ENCODE measurements at places on chromosomes 11 and 22.

GRCh38 chr11:76767659-76768058, 15.5 kb upstream of the TSKU start:
- H3K27me3 ChIP-seq, result no peaks in the 10 kb centered on the region
- H3K4me1 ChIP-seq, result peaks cover 100% of the 10 kb centered on the region
- H3K4me3 ChIP-seq, result peak overlapping the region; percentile 15

DNA sequence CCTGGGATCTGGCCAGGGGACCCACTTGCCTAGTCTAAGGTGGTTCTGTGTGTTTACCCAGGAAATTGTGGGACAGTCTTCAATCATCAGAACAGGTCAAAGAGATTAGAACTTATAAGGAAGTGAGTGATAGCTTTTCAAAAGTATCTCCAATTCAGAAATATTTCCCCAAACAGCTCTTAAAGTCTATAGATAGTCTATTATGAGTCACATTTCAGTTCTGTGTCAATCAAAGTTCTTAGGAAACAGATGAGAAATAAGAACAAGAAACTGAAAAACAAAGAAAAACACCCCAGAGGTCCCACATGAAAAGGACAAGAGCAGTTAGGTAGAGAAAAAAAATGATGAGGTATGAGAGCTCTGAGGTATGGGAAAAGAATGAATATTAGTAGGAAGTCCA, 381.4 kb upstream of the MPPED2 start:
- H3K27me3 ChIP-seq, result no peaks in the 10 kb centered on the region
- no peak overlapping the region for H3K4me3 ChIP-seq
- DNase-seq, result no peak
- H3K36me3 ChIP-seq, result no peaks in the 10 kb centered on the region
- no peaks in the 10 kb centered on the region for H3K4me1 ChIP-seq

GRCh38 chr11:134560066-134560465, 148.0 kb upstream of the B3GAT1 start:
- H3K27me3 ChIP-seq, result no peaks in the 10 kb centered on the region
- no peaks in the 10 kb centered on the region for H3K36me3 ChIP-seq
- DNase-seq, result no peak
- H3K27ac ChIP-seq, result no peak overlapping the region

DNA sequence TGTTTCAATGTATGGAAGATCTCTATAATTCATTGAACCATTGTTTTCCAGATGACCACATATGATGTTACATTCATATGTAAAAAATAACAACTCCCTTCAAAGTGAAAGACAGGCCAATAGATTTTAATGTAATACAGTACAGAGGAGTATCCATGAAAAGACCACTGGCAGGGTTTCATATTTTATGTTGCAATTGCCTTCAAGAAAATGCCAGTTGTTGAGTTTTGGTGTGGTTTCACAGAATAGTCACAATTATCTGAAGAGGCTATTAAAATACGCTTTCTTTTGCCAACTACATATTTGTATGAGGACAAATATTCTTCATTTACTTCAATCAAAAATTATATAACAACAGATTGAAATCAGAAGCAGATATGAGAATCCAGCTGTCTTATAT, 14.3 kb downstream of the AMOTL1 start:
- no peaks in the 10 kb centered on the region for H3K36me3 ChIP-seq
- H3K27ac ChIP-seq, result no peak overlapping the region
- peaks cover 51% of the 10 kb centered on the region for H3K4me1 ChIP-seq
- H3K27me3 ChIP-seq, result no peaks in the 10 kb centered on the region
- no peak for DNase-seq

DNA sequence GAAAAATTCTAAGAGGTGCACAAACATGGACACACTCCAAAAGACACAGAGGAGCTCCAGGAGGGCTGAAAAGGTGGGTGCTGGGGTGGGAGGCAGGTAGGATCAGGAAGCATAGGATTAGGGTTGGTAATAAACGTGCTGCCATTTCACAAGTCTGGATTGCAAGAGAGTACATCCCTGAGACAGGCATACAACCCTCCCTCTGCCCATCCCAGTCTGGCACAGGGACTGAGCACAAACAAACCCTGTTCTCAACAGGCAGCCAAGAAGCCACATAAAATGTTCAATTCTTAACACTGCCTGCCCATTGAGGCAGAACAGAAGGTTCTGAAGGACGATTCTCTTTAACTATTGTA, 18.5 kb downstream of the SLC35F2 start:
- H3K4me1 ChIP-seq, result peaks cover 9% of the 10 kb centered on the region
- H3K27ac ChIP-seq, result peak overlapping the region; percentile 91
- H3K36me3 ChIP-seq, result no peaks in the 10 kb centered on the region
- H3K27me3 ChIP-seq, result no peaks in the 10 kb centered on the region
- H3K4me3 ChIP-seq, result peak overlapping the region; percentile 6

DNA sequence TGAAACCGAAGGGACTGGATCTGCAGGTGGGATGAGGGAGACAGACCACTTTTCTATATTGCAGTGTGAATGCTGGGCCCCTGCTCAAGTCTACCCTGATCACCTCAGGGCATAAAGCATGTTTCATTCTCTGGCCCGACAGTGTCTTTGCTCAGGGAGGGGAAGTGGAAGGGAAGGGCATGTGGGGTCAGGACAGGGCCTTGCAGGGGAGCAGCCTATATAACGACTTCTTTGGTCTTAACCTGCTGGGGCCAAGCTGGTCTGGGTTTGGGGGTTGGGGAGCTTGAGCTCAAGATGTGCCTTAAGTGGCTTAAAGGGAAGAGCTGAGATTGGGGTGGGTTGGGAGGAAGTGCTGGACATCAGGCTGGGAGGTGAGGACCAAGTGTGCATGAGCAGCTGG, 86.4 kb downstream of the GDPD4 start:
- no peaks in the 10 kb centered on the region for H3K27me3 ChIP-seq
- H3K4me1 ChIP-seq, result no peaks in the 10 kb centered on the region
- DNase-seq, result no peak
- H3K4me3 ChIP-seq, result no peak overlapping the region
- H3K36me3 ChIP-seq, result no peaks in the 10 kb centered on the region

DNA sequence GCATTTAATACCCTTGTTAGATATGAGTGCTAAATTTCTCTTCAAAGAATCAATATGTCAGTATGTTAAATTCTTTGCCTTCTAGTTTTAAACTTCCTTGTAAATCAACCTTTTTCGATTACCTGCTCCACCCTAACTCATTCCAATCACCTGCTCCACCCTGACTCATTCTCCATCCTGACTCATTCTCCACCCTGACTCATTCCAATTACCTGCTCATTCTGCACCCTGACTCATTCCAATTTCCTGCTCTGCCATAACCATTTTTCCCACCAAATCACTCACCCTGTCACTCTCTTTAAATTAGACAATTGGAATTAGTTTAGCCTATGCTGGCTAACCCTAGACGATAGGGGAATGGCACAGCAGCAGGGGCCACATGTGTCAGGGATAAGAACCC, 519.5 kb upstream of the LRRC4C start:
- H3K4me3 ChIP-seq, result no peak overlapping the region
- no peaks in the 10 kb centered on the region for H3K27me3 ChIP-seq
- H3K36me3 ChIP-seq, result no peaks in the 10 kb centered on the region
- no peaks in the 10 kb centered on the region for H3K4me1 ChIP-seq
- no peak overlapping the region for H3K27ac ChIP-seq

GRCh38 chr11:46259971-46260560, 17.4 kb upstream of the CREB3L1 start:
- DNase-seq, result no peak
- H3K4me3 ChIP-seq, result no peak overlapping the region
- no peak overlapping the region for H3K27ac ChIP-seq
- no peaks in the 10 kb centered on the region for H3K27me3 ChIP-seq

DNA sequence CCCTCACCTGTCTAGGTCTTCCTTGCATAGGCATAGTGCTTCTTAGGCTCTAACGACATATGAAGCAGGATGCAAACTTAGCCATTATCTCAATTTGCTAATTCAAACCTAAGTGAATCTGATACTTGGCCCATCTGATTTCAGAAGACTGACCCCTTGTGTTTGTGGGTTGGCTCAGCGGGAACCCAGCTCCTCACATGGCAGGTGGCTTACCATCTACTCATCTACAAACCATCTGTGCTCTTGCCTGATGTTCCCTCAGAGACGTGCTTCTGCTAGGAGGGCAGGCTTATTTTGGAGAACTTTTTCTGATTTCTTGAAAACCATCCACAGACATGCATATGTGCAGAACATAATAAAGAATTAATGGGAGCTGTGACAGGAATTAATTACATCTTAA, 15.2 kb downstream of the ELMOD1 start:
- no peak overlapping the region for H3K27ac ChIP-seq
- no peak for DNase-seq
- no peaks in the 10 kb centered on the region for H3K36me3 ChIP-seq
- no peaks in the 10 kb centered on the region for H3K27me3 ChIP-seq
- no peaks in the 10 kb centered on the region for H3K4me1 ChIP-seq

GRCh38 chr11:128116447-128116846, 470.9 kb downstream of the ETS1 start:
- no peak for DNase-seq
- no peak overlapping the region for H3K4me3 ChIP-seq
- no peaks in the 10 kb centered on the region for H3K4me1 ChIP-seq

- no peak for DNase-seq
- H3K4me1 ChIP-seq, result peaks cover 74% of the 10 kb centered on the region
- no peak overlapping the region for H3K27ac ChIP-seq
- H3K4me3 ChIP-seq, result no peak overlapping the region
- H3K36me3 ChIP-seq, result no peaks in the 10 kb centered on the region
These were observed 3.3 kb upstream of the TRIM29 start for GRCh38 chr11:120141113-120141767.

GRCh38 chr11:45995342-45995734, 72.9 kb downstream of the LARGE2 start:
- no peaks in the 10 kb centered on the region for H3K27me3 ChIP-seq
- no peak for DNase-seq
- H3K36me3 ChIP-seq, result no peaks in the 10 kb centered on the region
- peaks cover 11% of the 10 kb centered on the region for H3K4me1 ChIP-seq
- H3K27ac ChIP-seq, result no peak overlapping the region

DNA sequence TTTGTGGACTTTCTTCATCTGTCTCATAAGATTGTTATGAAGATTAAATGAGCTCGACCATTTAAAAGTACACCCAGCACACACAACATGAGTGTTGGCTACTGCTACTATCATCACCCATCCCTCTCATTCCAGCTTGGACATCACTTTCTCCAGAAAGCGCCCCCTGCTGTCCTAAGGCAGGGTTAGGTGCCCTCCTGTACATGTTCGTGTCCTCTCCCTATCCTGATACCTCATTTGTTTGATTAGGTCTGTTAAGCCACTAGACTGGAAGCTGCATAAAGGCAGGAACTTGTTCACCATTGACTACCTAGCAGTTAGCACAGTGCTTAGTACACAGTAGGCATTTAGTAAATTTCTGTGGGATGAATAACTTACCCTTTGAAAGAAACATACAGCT, 85.5 kb downstream of the ENTHD1 start:
- no peaks in the 10 kb centered on the region for H3K4me1 ChIP-seq
- no peak overlapping the region for H3K4me3 ChIP-seq
- H3K27me3 ChIP-seq, result no peaks in the 10 kb centered on the region
- no peaks in the 10 kb centered on the region for H3K36me3 ChIP-seq
- H3K27ac ChIP-seq, result no peak overlapping the region

- no peak for DNase-seq
- peaks cover 4% of the 10 kb centered on the region for H3K4me1 ChIP-seq
- H3K27ac ChIP-seq, result no peak overlapping the region
- H3K36me3 ChIP-seq, result no peaks in the 10 kb centered on the region
- H3K27me3 ChIP-seq, result no peaks in the 10 kb centered on the region
These were observed 9.7 kb downstream of the RHOD start for GRCh38 chr11:67066333-67066709.

DNA sequence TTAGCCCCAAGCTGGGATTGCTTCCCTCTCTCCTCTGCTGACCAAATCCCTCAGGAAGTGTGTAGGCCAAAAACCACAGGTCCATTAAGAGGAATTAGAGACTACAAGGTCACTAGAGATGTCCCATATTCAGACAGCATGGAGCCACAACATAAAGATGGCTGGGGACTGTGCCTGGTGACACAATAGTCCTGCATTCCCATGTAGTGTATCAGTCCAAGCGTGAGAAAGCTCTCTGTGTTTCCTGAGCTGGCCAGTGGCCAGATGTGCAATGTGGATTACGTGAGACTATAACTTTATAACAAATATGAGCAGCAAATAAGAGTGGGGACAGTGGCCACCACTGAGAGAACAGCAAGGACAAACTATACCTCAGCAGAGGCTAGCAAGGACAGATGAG, 7.6 kb upstream of the MS4A10 start:
- H3K4me1 ChIP-seq, result peaks cover 13% of the 10 kb centered on the region
- no peak overlapping the region for H3K27ac ChIP-seq
- H3K27me3 ChIP-seq, result no peaks in the 10 kb centered on the region
- no peak overlapping the region for H3K4me3 ChIP-seq
- no peak for DNase-seq

GRCh38 chr22:22776121-22776520, 111.5 kb upstream of the IGLL5 start:
- H3K4me3 ChIP-seq, result no peak overlapping the region
- H3K27me3 ChIP-seq, result no peaks in the 10 kb centered on the region
- H3K4me1 ChIP-seq, result no peaks in the 10 kb centered on the region
- no peak overlapping the region for H3K27ac ChIP-seq
- no peaks in the 10 kb centered on the region for H3K36me3 ChIP-seq

DNA sequence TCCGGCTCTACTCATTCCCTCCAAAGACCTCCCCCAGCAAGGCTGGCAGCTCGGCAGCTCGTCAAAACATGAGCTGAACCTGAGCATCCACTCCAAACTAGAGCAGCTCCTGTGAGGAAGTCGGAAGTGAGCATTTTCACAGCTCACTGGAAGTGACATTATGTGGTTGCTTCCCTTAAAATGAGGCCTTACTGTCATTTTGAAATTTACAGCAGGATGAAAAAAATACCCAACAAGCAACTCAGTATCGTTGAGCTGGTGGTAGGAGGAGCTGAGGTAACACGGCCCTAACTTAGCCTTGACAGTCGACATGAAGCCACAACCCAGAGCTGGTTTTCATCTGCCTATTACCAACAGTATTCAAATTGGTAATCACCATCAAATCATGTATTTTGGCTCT, 38.0 kb upstream of the ARFGAP3 start:
- H3K36me3 ChIP-seq, result no peaks in the 10 kb centered on the region
- no peaks in the 10 kb centered on the region for H3K27me3 ChIP-seq
- H3K4me1 ChIP-seq, result peaks cover 5% of the 10 kb centered on the region
- H3K27ac ChIP-seq, result peak overlapping the region; percentile 24
- H3K4me3 ChIP-seq, result no peak overlapping the region
- no peak for DNase-seq

DNA sequence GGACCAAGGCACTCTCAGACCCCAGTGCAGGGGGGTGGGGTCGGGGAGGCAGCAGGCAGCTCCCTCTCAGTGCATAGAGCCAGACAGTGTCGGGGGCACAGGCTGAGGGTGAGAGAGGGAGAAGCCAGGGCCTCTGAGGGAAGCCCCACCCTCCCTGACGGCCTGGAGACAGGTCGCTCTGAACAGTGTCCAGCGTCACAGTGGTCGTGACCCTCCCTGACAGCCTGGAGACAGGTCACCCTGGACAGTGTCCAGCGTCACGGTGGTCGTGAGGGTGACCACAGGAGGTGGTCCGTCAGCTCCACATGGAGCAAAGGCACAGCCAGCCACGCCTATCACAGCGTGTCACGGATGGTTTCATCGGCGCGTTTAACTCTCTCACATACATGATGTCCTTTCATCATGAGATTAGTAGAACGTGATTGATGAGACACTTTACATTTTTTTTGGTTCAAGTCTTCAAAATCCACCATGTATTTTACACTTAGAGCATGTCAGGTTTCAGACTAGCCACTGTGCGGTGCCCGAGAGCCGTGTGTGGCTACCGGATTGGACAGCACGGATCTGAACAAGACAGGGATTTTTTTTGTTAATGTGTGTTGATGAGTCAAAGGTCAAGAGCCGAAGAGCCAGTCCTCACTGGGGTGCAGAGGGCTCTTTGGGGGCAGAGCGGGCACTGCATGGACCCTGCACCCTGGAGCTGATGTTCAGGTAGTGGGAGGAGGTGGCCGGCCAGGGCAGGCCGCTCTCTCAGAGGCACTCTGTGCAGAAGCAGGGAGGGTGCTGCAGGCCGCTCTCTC, 23.9 kb upstream of the PANX2 start:
- peaks cover 10% of the 10 kb centered on the region for H3K4me1 ChIP-seq
- no peaks in the 10 kb centered on the region for H3K36me3 ChIP-seq
- H3K27me3 ChIP-seq, result no peaks in the 10 kb centered on the region
- no peak for DNase-seq
- H3K27ac ChIP-seq, result no peak overlapping the region
- no peak overlapping the region for H3K4me3 ChIP-seq

Measured in esophagus squamous epithelium (tissue), 5 donors.